ENCODE measurements at places on chromosomes 2 and 18.
A peak's percentile ranks its signal among the peaks of the same experiment; 100 is the strongest.

- DNase-seq = no peak
These were observed 183.1 kb upstream of the DDX18 start for GRCh38 chr2:117631152-117631945.

DNA sequence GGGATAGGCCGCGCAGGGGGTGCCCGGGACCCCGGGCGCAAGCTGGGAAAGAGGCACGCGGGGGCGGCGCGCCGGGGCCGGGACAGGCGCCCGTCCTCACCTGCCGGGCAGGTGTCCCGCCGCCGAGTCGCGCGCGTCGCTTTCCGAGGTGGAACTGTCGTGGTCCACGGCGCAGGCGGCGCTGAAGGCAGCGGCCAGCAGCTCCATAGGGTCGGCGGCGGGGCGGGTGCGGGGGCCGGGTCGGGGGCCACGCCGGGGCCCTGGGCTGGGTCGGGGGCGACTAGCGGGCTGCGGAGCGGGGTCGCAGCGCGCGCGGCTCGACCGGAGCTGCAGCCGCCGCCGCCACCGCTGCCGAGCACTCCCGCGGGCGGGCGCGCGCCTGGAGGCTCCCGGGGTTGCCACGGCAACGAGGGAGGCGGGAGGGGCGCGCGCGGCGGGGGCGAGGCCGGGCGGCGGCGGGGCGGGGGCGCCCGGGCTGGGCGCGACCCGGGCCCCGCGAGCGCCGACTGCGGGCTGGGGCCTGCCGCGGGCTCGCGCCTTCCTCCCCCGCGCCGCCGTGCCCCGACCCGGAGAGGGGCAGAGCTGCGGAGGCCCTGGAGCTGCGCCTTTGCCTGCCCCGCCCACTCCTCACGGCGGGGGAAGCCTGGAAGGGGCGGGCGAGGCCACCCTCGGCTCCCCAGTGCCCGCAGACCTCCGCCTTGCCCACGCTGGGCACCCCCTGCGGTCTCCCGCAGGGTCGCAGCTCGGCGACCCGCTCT, 57.9 kb downstream of the SNORC start:
- DNase-seq = no peak

DNA sequence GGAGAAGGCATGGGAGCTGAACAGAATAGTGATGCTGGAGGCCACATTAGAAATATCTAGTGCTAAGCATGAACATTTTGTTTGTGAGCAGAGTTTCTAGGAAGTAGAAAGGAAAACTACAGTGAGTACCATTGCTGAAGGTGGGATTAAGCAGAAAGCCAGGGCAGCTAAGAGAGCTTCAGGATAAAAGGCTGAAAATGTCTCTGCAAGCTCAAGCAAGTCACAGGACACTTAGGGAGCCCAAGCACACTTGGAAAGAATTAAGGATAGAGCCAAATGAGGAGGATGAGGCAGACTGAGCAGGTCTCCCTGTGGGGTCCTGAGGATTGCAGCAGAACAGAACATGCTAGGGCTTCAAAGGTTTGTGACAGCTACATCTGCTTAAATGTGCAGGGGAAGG, 80.6 kb upstream of the LYPD1 start:
- DNase-seq = no peak

DNA sequence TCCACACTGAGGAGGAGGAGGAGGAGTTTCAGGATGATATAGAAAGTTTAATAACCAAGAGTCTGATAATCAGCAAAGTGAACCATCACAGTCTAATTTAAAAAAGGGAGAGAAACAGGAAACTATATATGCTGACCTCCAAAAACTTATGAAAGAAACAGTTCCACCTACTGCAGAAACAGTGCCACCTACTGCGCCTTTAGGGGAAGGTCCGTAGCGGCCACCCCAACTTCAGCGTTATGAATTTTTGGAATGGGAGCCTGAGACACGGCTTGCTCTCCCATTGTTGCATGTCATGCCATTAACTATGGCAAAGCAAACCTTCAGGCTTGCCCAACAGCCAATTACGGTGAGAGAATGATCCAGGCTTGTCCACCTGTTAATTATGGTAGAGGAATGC, 1719.2 kb upstream of the LRRTM1 start:
- DNase-seq = no peak

GRCh38 chr2:201891676-201892075, 85.3 kb downstream of the CDK15 start:
- no peak for DNase-seq

GRCh38 chr18:50879302-50880118, 592 bp downstream of the ME2 start:
- peak; percentile 29 for DNase-seq

DNA sequence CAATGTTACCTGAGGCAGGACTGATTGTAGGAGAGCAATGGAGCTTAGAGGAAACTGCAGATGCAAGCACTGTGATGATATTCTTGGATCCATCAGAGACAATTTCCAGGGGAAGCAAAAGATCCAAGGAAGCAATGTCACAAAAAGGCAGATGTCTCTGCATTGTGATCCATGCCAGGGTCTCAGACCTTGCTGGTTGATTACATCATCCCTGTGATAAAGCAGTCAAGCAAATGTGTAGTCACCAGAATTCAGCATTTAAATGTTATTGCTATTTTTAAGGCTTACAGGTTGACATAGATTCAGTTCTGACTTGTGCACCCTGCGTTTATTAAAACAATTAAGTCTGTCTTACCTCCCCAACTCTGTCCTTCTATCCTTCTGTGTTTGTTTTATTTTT, 56.8 kb upstream of the CCDC85A start:
- DNase-seq = no peak

- DNase-seq = no peak
These were observed 174.4 kb downstream of the ICOS start for GRCh38 chr2:204110751-204111516.

GRCh38 chr2:44578471-44579093, 216.8 kb downstream of the CAMKMT start:
- DNase-seq = peak; percentile 68

GRCh38 chr2:29224693-29225551, 109.7 kb downstream of the CLIP4 start:
- DNase-seq = no peak

- DNase-seq = no peak
These were observed 3.8 kb downstream of the EPHA4 start for GRCh38 chr2:221568299-221568698.

DNA sequence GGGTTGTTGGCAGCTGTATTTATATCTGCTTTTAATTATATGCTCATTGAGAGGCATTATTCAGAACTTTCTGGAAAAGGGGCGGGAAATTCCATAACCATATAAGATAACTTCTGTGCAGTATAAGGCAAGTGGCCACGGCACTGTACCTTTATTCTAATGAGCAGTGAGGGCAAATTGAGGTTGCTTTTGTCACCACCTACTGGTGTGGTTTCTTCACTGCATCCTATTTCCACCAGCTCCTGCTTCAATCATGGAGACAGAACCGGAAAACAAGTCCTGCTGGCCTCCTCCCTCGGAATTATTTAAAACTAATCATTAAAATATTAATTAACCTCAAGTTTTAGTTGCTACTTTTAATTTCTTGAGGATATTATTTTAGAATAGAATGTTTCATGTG, 759.4 kb downstream of the CBLN2 start:
- DNase-seq = no peak

GRCh38 chr2:157894694-157895435, 18.7 kb upstream of the ACVR1 start:
- no peak for DNase-seq

DNA sequence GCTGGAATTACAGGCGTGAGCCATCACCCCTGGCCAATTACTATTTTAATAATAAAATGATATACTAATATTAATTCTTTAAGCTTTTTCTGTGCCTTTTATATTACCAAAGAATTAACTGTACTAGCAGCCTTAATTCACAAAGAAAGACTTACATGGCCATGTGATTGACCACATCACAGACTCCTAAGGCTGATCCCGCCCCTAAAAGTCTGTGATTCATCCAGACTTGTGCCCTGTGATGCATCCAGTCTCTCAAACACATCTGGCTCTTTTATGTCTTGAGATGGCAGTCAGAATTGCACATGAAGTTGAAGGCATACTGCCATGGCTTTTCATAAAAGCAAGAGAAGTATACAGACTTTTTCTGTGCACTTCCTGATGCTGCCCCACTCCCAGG, 91.7 kb downstream of the DTNA start:
- DNase-seq = no peak

DNA sequence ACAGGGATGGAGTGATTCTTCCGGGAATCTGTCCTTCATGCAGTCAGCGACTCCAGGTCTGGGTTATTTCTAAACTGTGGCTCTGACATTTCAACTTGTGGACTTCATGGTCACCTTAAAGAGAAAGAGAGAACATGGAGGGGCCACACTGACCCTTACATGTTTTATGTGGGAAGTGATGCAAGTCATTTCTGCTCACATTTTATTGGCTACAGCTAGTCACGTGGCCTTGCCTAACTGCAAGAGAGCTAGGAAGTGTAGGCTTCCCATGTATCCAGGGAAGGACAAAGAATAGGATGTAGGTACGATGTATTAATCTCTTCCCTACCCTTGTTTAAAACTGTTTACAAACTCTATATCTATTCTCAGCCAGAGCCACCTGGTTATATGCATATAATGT, 30.3 kb upstream of the AFTPH start:
- no peak for DNase-seq

GRCh38 chr18:57772387-57772799, 30.7 kb downstream of the ATP8B1 start:
- DNase-seq = no peak

DNA sequence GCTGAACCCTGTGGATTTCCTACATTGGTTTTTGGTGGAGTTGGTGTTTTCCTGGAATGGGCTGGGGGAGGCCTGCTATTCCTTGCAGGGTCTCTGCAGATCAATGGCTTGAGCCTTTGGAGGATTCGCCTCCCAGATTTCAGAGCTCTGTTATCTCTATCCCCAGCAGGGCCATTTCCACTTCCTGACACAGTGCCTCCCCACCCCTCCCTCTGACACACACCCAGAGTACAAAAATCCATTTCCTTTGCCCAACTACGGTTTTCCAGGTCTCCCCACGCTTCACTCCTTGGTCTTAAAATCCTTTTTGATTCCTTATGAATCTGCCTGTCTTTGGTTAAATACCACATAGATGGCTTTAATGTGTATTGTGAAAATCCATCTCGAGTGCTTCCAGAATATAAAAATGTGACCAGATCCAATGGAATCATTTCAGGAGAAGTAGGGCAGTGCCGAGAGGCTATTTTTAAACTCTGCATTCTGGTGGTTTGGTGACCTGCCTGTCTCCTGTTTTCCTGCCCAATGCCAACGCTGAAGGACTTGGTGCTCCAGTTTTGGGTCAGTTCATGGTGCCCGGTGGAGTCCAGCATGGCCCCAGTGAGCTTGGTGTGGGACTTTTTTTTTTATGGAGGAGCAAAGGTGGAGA, 60.9 kb downstream of the ARL4C start:
- no peak for DNase-seq

DNA sequence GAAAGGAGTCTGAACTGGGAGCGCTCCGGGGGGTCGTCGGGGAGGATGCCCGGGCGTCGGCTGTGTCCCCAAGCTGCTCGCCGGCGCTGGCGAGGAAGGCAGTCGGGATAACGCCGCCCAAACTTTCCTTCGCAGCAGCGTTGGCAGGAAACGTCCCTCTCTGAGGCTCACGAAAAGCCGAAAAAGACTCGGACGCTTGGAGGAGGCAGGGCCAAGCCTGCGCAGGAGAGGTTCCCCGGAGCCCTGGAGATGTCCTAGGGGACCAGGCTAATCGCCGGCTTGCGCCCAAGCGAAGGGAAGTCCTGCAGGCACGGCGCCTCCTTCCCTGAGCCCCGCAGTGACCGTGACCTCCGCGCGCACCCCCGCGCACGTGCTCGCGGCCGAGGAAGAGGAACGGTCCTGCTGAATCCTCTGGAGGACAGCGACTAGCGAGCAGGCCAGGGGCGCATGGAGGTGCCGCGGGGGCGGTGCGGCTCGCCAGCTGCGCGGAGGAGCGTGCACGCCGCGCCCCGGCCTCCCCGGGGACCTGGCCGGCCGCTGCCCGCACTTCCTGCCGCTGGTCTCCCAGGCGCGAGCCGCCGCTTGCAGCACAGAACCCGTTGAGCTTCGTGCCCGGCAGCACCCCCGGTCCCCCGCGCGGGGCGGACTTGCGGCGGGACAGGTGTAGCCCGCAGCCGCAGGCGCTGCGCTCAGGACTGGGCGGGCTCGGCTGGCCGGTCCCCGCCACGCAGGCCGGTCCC, at the start of gene SH3RF3:
Gene SH3RF3, plus strand, starts transcription at position 590 of the 740 bp plus-strand sequence.
- DNase-seq = no peak
